ENCODE measurements at places on chromosomes 13 and 19.

- DNase-seq = no peak
These were observed 2304.9 kb downstream of the PCDH9 start for GRCh38 chr13:64925284-64925683.

DNA sequence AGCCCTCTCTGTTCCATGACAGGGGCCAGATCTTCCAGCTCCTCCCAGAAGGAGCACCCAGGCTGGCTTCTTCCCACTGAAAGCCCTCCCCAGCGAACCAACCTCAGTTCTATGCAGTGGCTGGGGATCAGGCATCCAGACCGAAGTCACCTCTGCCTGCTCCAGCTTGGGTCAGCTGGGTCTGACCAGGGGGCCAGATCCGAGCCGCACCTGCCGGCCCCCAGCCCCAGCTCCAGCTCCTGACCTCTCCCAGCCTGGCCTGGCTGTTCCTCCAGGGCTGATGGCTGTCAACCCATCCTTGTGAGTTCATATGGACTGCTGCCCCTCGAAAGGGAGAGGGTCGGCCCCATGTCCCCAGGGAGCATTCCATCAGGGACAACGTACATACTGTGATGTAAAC lies 8.0 kb downstream of the TSSK6 start:
- DNase-seq = no peak

GRCh38 chr19:18542941-18543813 lies at the start of gene FKBP8:
TSS of gene FKBP8 (minus strand) at chr19:18543573. CDS start at chr19:18541970, 1,603 bp downstream.
- DNase-seq = peak; percentile 94

- DNase-seq = no peak
These were observed 241.3 kb downstream of the SLITRK6 start for GRCh38 chr13:85557691-85558467.

GRCh38 chr19:6551607-6552450 lies 21.0 kb downstream of the TNFSF9 start:
- DNase-seq = no peak

DNA sequence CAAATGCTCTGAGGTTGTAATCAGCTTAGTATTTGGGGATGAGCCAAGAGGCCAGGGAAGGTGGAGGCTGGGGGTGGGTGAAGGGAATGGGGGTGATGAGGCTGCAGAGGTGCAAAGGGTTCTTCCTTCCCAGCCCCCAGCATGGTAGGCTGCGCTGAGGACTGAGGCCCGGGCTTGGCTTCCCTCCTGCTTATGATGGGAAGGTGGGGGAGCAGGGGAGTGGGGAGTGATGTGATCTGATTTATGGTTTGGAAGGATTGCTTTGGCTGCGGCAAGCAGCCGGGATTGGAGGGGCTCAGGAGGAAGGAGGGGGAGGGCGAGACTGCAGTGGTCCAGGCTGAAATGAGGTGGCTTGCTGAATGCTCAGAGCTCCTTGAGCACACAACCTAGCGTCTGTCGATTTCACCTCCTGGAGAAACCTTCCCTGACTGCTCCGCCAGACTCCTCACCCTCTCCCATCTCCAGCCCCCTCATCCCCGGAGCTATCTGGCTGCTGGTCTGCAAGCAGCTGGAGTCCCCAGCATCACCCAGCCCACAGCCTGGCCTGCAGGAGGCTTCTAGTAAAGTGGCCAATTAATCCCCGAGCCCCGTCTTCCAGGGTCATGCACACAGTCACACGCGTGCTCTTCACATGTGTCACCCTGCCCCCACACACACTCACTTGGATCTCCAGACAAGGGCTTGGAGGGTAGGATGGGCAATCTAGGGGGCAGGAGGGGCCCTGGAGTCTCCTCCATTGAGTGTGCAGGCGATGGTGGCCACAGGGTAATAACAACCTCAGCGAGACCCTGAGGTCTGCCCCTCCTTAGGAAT lies 757 bp upstream of the CLEC11A start:
- no peak for DNase-seq

DNA sequence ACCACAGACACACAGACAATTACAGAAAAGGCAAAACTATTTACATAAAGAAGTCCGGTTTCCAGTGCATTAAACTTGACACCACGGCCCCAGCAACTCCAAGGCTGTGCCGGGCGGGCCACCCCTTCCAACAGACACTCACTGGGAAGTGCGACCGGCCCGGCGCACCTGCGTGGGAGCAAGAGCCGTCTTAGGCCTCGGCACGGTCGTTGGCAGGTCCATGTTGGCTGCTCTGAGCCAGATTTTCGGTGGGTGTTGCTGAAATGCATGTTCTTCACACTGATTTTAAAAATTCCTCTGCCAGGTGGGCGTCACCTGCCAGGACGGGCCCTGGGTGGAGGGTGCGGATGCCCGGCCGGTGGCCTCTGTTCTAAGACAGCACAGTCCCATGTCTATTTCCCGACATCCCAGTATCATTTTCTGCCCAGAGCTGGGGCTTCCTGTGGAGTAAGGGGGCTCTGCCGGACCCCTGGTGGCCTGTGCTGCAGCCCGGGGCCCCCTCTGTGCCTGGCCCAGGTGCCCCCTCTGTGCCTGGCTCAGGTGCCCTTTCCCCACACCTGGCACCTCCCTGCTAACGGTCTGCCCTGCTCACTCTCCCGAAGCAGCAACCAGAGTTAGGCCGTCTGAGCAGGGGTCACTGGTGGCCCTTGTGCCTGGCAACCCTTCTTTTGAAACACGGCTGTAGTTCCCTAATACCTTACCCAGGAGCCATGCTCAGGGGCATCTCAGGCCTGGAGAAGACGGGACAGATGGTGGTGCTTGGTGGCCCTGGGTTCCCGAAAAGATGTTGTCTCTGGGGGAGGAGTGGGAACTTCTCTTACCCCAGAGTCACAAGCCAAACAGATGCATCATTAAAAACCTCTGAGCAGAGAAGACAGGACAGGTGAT lies 9.2 kb downstream of the TMEM255B start:
- no peak for DNase-seq

GRCh38 chr13:22761709-22762108 lies 419.1 kb upstream of the SGCG start:
- DNase-seq = no peak

DNA sequence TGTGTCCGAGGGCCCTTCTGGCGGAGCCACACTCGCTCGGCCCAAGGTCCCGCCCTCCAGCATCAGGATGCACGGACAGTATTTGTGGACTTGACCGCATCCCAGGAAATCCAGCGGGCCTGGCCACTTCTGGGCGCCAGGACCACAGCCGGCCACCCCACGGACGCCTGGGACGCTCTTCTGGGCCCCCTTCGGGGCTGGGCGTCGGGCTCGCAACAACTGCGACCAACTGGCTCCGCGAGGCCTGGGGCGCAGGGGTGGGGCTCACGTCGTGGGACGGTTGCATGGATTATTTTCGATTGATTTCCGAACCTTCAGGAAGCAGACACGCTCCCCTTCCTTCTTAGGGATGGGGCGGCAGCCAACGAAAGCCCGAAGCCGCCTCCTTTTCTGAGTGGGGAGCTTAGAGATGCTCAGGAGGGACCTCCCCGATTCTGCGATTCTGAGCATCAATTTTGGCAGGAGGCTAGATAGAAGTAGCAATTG lies 521 bp upstream of the NUP58 start:
- DNase-seq = peak; percentile 11

DNA sequence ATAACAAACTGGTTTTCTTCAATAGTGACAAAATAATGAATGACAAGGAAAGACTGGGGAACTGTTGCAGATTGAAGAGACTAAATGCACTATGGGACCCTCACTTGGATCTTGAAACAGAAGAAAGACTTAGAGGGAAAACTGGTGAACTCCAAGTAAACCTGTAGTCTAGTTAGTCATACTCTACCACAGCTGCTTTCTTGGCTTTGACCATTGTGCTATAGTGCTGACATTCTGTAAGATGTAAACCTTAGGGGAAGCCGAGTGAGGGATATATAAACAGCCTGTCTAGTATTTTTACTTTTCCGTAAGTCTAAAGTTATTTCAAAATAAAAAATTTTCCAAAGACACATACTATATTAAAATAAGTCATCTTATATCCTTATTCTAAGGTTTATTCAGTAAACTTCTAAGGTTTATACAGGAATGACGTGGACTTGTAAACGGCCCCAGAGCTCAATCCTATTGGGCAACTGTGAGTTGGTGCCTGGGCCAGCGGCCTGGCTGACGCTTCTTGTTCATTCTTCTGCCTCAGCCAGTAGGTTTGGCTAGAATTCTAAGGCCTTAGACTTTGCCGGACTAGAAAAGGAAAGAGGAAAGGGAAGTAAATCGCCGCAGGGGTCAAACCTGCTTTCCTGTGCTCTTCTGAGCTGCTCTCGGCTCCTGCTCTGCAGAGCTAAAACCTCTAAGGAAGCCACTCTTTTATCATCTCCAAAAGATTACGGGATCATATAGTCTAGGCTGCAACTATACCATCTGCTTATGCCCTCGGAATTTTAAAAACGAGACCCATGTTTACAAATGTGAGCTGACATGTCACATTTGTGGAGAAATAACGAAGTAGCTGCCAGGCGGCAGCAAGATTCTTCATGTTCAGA lies 33.6 kb upstream of the UBE2L5 start:
- no peak for DNase-seq

- DNase-seq = no peak
These were observed 394.2 kb downstream of the FGF9 start for GRCh38 chr13:22064854-22065620.

DNA sequence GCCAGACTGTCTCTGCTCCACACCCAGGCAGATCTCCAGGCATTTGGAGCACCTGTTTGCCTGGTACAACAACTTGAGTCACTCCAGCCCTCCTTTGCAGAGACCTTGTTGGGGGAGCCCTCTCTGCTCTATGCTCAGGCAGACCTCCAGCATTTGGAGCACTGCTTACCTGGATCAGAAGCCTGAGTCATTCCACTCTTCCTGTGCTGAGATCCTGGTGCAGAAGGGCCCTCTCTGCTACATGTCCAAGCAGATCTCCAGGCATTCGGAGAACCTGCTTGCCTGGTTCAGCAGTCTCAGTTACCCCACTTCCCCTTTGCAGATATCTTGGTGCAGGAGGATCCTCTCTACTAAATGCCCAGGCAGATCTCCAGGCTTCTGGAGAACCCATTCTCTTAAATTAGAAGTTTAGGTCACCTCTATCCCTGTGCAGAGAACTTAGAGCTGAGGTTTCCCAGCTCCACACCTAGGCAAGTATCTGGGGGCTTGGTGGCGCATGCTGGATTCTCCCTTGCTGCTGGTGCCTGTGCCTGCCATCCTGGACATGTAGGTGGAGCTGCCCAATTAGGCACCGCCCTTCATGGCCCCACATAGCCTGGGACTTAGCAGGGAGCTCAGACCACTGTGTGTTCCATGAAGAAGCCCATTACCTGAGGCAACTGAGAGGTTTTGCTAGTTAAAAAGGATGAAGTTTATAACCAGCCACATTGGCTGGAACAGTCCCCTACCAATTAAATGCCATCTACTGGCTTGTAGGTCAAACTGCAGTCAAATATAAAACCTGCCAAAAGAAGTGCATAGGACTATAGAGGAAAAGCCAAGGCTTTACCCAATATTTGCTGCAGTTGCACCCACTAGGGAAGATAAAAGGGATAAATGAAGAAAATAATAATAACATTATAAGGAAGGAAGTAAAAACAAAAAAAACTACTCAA lies 97.6 kb upstream of the SLITRK6 start:
- no peak for DNase-seq

DNA sequence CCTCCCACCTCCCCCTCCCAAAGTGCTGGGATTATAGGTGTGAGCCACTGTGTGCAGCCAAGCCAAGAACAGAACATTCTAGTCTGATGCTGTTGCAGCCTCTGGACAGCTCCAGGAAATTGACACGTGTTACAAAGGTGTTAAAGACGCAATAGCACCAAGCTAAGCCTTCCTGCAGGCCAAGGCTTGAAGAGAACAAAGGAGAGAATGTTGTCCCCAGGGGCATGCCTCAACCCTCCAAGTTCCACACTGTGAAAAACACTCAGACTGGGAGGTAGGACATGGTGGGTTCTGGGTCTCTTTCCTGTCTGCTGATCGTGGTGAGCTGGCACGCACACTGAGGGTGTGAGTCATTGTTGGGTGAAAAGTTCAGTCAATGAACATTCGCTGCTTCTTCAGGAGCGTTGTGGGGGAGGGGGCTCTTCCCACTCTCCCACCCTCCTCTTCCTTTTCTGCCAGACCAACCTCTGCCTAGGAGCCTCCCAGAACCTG lies 5.3 kb upstream of the PTPRS start:
- no peak for DNase-seq

- DNase-seq = no peak
These were observed 1.0 kb downstream of the CLPP start for GRCh38 chr19:6362351-6362801.

- no peak for DNase-seq
These were observed 964.8 kb downstream of the PCDH9 start for GRCh38 chr13:66265371-66265770.

GRCh38 chr19:15260939-15261338 lies 28.7 kb upstream of the EPHX3 start:
- DNase-seq = no peak

DNA sequence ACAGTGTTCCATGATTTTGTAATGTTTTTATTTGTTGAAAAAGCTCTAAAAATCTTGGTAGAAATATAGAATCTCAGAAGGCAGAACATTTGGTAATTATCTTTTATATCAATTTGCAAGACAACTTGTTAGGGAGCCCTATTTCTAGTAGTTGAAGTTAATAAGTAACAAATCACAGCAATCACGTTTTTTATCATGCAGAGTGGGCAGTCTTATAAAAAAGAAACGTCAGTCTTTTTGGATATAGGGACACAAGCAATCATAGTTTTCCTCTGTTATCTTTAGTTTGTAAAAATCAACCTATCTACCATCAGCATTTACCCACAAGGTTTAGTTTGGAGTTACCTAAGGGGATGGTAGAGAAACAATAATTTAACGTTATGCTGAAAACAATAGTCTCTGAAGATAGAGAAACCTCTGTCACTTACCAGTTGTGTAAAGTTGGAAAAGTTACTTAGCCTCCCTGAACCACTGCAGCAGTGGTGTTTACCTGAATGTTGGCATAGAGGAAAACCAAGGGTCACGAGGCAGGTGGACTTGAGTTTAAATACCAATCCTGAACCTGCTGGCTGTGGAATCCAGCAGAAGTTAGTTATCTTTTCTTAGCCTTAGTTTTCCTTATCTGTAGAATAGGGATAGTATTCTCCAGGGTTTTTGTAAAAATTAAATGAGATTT lies 192.8 kb downstream of the GGACT start:
- DNase-seq = no peak

DNA sequence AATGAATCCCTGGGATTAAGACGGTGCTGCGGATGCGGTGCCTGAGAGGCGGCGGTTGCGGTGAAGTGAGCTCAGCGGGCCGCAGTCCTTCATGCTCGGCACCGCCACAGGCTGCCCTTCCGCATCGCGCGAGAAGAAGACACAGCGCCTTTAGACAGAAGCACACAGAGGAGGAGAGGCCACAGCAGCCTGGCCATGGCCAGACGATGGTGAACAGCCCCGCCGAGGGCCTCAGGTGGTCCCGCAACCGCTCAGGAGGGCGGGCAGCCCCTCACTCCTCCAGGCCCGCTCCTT lies 459.2 kb downstream of the MYO16 start:
- no peak for DNase-seq

GRCh38 chr13:93227280-93227877 lies 772 bp downstream of the GPC6 start:
- no peak for DNase-seq

GRCh38 chr19:6540918-6541689 lies 10.3 kb downstream of the TNFSF9 start:
- DNase-seq = no peak

- DNase-seq = peak; percentile 29
These were observed 21.4 kb downstream of the MAP4K1 start for GRCh38 chr19:38596057-38596981.
